Urinary bladder (tissue), 4 donors: ENCODE measurements at places on chromosomes 13 and 19. TPM values are rescaled to one million over a fixed set of nuclear protein-coding genes. Genes with fewer than 3 reads are reported as not detected.
A peak's percentile ranks its signal among the peaks of the same experiment; 100 is the strongest.

Gene C5AR1
- 1.8 TPM for total RNA-seq

Gene APOC1
- total RNA-seq, result 3.5 TPM

Gene PRKD2
- total RNA-seq, result 12.1 TPM

- no peak for DNase-seq
Observed at GRCh38 chr13:34762312-34762711, 179.8 kb upstream of the NBEA start.

Gene THSD8
- not detected for total RNA-seq

GRCh38 chr19:13841086-13841961, 35.6 kb upstream of the NANOS3 start:
- DNase-seq, result no peak

DNA sequence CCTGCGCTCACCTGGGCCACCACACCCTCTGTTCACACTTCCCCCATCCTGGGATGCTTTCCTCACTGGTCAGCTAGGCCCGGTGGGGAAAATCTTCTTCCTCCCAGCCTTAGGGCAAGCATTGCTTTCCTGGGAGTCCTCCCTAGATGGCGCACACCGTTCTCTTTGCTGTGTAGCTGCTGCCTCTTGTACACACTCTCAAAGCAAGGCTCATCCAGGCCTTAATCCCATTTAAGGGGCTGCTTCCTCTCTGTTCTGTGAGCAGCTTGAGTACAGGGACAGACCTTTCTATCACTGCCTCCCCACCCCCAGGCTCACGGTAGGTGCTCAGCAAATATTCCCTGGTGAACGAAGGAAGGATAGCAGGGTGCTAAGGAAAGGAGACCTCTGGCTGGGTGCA, 11.1 kb downstream of the SLC7A10 start:
- no peak for DNase-seq

GRCh38 chr13:78609464-78610205, 6.3 kb upstream of the POU4F1 start:
- no peak for DNase-seq

- no peak for DNase-seq
Observed at GRCh38 chr19:40414542-40415535, 1.7 kb upstream of the PRX start.

DNA sequence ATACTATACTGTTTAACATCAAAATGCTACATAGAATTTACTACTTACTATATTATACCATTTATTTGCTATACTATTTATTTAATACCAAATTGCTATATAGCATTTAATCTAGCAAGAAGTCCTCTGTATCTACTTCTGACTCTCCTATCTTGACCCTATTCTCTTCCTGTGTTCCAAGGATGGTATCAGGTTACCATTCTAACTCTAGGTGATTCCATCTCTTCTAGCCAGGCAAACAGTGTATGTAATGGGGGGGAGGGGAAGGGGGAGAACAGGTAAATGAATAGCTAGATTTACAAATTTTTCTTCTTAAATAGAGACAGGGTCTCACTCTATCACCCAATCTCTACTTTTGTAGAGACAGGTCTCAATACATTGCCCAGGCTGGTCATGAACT, 200.3 kb downstream of the DIAPH3 start:
- DNase-seq, result no peak

- DNase-seq, result no peak
Observed at GRCh38 chr13:113616991-113617749, 32.6 kb downstream of the TFDP1 start.

GRCh38 chr19:39408392-39409207, 2.0 kb downstream of the ZFP36 start:
- no peak for DNase-seq

Gene IRS2
- 6.5 TPM for total RNA-seq

Gene DACH1
- 26.4 TPM for total RNA-seq

DNA sequence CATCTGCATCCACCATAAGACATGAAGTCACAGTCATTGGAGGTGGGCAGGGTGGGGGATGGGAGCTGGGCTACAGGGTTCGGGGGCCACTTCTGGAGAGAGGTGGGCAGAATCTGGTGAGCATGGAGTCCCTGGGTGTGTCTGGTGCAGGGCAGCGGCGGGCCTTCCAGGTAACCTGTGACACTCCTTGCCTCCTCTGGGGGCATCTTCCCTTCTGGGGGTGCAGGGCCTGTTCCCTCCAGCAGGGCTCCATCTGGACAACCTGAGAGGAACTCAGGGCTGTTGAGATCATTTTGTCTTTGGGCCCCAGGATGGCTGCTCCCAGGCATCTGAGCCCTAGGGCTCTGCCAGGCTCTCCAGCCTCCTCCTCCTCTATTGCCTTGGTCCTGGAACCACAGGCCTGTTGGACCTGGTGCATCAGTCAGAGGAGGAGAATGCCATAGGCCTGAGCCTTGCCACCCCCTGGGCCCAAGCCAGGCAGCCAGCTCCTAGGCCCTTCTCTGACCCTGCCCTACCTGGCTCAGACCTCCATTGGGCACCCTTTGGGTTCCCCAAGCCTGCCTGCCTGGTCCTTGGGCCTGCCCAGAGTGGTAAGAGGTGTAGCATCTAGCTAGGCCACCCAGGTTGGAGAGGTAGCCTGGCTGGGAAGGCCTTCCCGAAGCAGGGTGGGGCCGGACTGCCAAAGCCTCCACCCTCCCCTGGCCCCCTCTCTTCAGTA, 13.4 kb downstream of the LYL1 start:
- no peak for DNase-seq

GRCh38 chr13:71864094-71864985, 2.7 kb downstream of the DACH1 start:
- no peak for DNase-seq

Gene ZNF284
- total RNA-seq, result 5.7 TPM

- DNase-seq, result no peak
Observed at GRCh38 chr13:83450591-83450990, 431.7 kb downstream of the SLITRK1 start.

- DNase-seq, result no peak
Observed at GRCh38 chr13:107715496-107715895, 499.8 kb downstream of the LIG4 start.

Gene PGLYRP2
- total RNA-seq, result not detected

Gene ONECUT3
- total RNA-seq, result not detected

Gene CGB2
- total RNA-seq, result not detected

GRCh38 chr13:93227878-93228642, 1.5 kb downstream of the GPC6 start:
- DNase-seq, result peak; percentile 72

Gene PALM
- total RNA-seq, result 23.6 TPM

- DNase-seq, result no peak
Observed at GRCh38 chr19:29969891-29970290, 27.9 kb downstream of the URI1 start.

- DNase-seq, result no peak
Observed at GRCh38 chr19:810883-811489, 10.8 kb downstream of the PLPPR3 start.

DNA sequence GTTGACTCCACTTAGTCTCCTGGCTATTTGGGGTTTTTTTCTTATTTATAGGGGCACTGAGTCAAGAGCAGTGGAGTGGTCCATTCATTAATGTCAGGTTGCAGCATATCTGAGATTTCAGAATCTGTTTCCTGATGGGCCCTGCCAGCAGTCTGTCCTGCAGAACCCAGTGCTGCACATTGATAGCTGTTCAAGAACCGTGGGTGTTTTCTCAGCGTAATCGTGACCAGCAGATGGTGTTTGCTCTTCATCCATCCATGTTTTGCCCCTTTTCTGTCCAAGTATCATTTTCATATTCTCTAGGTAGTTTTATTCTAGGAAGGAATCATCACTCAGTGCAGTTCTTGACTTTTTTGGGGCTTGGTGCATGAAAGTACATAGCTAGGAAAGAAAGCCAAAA, 166.5 kb downstream of the ATP8A2 start:
- no peak for DNase-seq

GRCh38 chr19:10289836-10290356, at the start of gene ICAM5:
Gene ICAM5 (plus strand): TSS chr19:10289952. CDS start chr19:10290044, 92 bp downstream.
- DNase-seq, result no peak

GRCh38 chr19:2629491-2630351, 72.8 kb downstream of the GNG7 start:
- no peak for DNase-seq

GRCh38 chr19:3589949-3590348, 4.7 kb downstream of the GIPC3 start:
- no peak for DNase-seq

GRCh38 chr19:33219261-33219815, 6.3 kb downstream of the SLC7A10 start:
- DNase-seq, result no peak

Gene IGFL1
- not detected for total RNA-seq
